ACHN (cell line): ENCODE measurements at places on chromosomes 3 and 15.

- DNase-seq = no peak
These were observed 176.6 kb upstream of the NR2F2 start for GRCh38 chr15:96153929-96154328.

DNA sequence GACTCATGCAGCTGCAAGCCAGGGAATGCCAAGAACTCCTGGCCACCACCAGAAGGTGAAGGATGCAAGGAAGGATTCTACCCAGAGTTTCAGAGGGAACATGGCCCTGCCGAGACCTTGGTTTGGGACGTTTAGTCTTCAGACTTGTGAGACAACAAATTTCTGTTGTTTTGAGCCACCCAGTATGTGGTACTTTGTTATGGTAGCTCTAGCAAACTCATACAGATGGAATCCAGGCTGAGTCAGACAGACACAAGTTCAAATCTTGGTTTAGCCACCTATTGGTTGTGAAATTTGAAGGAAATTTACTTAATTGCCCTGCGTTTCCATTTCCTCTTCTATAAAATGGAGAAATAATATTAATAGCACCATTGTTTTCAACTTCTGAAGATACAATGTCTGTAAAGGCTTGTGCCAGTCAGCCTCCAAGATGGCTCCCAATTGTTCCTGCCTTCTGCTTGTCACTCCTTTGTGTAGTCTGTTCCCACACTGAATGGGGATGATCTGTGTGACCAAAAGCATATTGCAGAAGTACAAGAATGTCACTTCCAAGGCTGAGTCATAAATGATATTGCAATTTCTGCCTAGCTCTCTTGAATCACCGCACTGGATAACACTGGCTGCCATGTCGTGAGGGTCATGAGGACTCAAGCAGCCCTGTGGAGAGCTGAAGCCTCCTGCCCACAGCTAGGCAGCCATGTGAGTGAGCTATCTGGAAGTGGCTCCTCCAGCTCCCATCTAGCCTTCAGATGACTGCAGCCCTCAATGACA, 223.5 kb upstream of the PROK2 start:
- DNase-seq = no peak

DNA sequence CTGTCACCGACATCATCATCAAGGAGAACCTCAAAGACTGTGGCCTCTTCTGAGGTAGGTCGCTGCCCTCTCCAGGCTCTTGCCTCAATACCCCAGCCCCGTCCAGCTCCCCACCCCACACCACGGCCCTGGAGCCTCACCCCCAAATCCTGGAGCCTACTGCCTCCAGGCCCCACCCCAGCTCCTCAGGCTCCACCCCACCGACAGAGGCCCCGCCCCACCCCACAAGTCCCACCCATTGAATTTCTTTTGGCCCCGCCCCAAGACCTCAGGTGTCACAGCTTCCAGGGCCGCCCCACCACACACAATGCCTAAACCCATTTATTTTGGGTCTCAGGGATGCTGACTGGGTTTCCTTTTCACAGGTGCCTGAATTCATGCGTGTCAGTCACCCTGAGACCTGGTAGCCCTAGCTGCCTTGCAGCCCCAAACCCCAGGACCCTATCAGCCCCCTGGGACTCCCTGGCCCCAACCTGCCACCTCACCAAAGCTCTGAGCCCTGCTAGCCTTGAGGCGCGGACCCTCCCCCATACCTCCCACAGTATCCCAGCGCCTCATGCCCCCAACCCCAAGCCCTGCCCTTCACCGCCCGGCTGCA, 3.6 kb downstream of the GNAT1 start:
- DNase-seq = no peak

DNA sequence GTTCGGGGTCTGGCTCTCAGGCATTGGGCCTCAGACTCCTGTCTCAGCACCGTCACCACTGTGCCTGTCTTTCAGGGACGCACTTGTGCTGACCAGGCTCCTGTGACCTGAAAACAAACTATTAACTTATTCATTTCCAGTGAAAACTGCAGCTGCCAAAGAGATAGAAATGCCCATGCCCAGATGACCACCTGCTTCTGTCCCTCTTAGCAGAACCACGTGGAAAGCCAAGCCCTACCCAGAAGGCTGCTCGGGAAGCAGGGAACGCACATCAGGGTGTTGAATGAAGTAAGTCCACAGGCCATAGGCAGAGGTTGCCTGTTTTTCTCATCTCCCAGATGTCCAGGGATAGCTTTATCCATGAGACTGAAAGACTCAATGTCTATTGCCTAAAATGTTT, 219.3 kb downstream of the EBLN2 start:
- no peak for DNase-seq

GRCh38 chr3:183844606-183845005, 19.2 kb upstream of the MAP6D1 start:
- DNase-seq = peak; percentile 45

DNA sequence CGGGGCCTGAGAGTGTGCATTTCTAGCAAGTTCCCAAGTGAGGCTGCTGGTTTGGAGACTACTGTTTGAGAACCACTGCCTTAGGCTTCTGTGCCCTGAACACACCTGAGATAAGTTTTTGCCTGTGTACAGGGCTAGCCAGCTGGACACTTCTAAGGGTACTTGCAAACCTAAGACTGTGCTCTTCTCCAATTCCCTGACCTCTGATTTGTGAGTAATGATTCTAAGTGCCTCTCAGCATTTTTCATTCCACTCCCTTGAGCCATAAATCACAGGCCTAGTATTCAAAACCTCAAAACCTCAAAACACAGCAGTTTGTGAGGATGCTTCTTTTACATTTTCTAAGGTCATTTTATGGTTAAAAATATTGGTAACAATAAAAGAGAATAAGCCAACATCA, 148.4 kb downstream of the CHST2 start:
- DNase-seq = no peak

- no peak for DNase-seq
These were observed 8.7 kb upstream of the PRR23E start for GRCh38 chr3:127183931-127184869.

- no peak for DNase-seq
These were observed 5.4 kb upstream of the SEC11A start for GRCh38 chr15:84721371-84721770.

DNA sequence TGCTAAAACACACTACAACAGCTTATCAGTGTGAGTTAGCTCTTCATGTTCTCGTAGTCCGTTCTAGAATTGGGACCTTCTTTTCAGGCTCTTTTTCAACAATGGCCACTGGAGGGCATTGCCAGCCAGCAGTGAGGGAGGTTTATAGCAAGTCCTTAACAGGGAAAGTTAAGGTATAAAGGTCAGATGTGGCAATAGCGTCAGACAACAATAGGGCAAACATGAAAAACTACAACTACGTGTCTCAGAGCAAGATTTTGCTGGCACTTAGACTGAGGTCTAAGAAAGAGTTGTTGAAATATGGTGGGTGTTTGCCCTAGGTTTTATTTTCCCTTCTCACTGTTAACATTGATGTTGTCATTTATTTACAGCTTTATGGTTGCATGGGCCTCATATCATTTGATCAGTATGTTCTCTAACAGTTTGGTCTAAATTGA, 161.4 kb downstream of the GMNC start:
- DNase-seq = peak; percentile 61

DNA sequence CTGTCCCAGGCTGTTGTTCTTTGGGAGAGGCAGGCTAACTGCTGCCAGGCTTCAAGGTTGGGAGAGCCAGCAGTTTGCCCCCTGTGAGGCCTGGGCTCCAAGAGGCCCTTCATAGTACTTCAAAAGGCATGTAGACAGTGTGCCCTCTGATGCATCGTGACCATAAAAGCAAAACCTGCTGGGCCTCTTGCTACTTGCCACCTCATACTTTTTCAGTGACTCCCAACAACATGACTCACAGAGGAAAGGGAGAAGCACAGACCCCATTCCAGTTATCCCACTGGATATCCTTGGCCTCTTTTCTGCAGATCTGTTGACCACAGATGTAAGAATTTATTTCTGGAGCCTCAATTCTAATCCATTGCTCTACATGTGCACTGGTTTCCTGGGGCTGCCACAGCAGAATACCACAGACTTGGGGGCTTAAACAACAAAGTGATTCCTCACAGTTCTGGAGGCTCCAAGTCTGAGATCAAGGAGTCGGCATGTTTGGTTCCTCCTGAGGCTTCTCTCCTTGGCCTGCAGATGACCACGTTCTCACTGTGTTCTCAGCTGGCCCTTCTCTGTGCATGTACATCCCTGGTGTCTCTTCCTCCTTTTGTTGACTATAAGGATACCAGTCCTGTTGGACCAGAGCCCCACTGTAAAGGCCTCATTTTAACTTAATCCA, 8.9 kb upstream of the NSMCE3 start:
- DNase-seq = peak; percentile 74

DNA sequence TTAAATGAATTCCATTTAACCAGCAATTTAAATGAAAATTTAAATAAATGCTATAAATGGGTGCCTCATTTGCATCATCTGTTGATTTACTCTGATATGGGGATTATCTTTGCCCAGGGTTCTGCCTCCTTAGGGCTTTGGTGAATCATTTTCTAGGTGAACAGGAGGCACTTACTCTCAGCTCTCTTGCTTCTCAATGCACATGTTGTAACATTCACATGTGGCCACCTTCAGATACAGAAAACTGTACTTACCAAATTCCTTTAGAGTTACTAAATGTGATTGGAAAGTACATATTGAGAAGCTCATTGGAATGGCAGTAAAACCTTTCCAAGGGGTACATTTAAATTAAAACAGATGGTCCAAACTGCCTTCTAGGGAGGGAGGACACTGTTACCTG, 20.8 kb downstream of the GADL1 start:
- no peak for DNase-seq

DNA sequence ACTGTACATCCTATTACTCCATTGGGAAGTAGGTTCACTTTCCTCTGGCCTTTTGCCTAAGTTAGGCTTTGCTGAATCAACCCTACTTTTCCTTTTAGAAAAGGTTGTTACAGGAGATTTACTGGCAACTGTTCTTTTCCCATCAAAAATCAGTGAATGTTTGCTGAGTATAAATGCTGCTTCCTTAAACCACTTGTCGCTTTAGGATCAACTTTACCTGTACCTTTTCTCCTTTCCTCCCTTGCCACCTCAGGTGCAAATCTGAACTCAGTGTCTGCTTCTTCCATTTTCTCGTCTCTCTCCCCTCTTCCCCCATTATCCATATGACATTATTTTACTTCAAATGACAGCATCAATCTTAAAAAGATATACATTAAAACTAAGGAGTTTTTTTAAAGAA, 69.5 kb upstream of the GOLGA6B start:
- no peak for DNase-seq

GRCh38 chr3:58584690-58585004, 7.5 kb upstream of the FAM107A start:
- no peak for DNase-seq

DNA sequence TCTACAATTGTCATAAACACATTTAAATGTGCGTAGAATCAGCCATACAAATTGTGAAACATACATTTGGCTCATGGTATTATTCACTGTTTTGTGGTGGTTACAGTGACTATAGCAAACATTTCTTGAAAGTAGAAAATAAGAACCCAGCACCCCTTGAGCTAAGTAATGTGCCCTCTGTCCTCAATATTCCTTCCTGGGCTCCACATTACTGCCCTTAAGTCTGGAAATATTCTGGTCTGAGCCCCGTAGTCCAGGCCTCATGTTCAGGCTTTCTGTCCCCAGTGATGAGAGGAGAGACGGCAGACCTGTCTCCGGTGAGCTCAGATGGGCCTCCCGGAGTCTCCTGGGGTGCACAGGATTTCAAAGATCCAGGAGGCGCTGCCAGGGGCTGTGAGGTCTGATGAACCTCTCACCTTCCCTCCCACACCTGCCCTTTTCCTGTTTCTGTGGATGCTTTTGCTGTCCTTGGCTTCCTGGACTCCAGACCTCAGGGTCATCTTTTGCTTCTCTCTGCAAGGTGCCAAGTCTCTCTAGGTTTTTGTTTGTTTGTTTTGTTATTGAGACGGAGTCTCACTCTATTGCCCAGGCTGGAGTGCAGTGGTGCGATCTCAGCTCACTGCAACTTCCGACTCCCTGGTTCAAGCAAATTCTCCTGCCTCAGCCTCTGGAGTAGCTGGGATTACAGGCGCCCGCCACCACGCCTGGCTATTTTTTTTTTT, 8.8 kb upstream of the MUC20 start:
- no peak for DNase-seq

- peak; percentile 75 for DNase-seq
These were observed 4.4 kb upstream of the GABRR3 start for GRCh38 chr3:98039322-98040024.

- DNase-seq = no peak
These were observed 94.0 kb downstream of the CYP19A1 start for GRCh38 chr15:51244423-51244869.

DNA sequence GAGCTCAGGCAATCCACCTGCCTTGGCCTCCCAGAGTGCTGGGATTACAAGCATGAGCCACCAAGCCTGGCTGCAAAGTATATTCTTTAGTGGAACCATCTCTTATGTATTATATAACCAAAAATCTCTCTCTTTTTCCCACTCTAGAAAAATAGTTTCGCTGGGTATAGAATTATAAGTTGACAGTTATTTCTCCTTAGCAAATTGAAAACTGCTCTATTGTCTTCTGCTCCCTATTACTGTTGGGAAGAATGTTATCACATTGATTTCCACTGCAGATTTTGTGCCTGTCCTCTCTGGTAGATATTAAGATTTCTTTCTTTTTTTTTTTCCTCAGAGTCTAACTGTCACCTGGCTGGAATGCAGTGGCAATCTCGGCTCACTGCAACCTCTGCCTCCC, 10.2 kb upstream of the DHX30 start:
- no peak for DNase-seq

DNA sequence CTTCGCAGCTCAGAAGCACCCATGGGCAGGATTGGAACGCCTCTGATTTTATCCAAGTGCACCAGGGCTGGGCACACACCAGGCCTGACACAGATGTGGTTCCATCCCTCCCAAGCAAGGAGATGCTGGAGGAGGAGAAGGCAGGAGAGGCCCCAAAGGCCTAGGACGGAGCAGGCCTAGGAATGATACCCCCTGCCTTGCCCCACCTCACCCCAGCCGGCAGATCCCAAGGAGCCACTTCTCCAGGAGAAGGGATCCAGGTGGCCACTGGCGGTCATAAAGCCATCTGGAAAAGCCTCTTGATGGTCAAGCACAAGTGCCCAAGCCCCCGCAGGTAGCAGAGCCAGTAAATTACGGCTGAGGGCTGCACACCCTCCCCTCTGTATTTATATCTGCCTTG, 211.8 kb downstream of the TBC1D2B start:
- DNase-seq = no peak

- no peak for DNase-seq
These were observed 87.3 kb upstream of the PRR23C start for GRCh38 chr3:139131951-139132350.

- DNase-seq = no peak
These were observed 14.6 kb downstream of the FMN1 start for GRCh38 chr15:33179874-33180273.

DNA sequence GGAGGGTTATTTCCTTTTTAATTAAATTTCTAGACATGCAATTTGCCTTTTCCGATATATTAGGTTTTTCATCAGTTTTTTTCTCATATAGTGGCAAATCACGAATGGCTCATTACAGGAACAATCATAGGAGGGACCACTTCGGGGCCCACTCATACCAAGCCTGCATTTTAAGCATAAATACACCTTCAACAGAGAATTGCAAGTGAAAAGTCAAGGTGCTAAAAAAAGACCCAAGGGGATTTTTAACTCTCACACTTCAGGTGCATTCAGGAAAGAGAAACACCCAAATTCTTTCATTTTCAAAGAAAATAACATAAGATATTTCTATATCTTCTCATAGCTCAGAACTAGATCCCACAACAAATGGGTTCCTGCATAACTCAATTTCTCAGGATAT, 979.6 kb upstream of the NR2F2 start:
- DNase-seq = no peak

GRCh38 chr15:45648521-45649200, 13.8 kb downstream of the SQOR start:
- peak; percentile 78 for DNase-seq
